ENCODE measurements at places on chromosomes 5 and 9.
A peak's percentile ranks its signal among the peaks of the same experiment; 100 is the strongest.

DNA sequence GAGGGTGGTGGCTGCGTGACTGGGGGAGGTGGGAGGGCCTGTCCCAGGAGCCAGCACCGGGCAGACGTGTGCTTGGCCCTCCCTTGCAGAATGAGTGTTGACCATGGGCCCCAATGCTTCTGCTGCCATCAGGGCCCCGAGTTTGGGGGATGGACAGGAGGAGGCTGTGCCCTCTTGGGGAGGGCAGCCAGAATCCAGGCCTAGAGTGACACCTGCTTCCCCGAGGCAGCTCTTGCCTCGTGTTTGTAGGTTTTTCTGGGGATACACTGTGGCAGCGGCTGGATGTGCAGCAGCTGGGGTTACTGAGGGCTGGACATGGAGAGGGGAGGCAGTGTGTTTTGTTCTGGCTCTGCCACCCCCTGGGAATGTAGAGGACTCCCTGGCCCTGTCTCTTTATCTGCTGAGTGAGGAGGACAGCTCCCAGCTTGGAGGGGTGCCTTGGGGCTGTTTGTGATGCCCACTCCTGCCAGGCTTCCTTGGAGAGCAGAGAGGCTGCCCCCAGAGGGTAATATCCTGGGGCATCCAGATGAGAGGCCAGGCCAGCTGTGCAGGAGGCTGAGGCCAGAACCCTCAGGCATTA is 22.7 kb downstream of the WNK2 start:
- no peak for DNase-seq

DNA sequence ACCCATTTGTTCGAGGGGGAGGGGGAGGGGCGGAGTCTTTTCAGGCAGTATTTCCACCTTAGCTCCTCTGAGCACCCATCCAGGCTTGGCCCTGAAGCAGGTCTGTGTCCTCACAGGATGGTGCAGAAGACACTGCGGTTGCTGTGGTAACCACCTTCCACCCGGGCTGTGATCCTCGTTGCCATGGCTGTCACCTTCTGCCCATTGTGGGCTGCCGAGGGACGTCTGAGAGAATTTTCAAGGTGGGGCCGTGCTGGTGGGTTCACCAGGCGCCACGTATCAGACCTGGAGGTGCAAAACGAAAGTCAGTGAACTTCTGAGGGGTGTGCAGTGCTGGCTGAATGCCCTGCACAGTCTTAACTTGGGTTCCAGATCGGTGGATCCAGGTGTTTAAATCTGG is 26.7 kb downstream of the POLR1E start:
- peak; percentile 25 for DNase-seq

DNA sequence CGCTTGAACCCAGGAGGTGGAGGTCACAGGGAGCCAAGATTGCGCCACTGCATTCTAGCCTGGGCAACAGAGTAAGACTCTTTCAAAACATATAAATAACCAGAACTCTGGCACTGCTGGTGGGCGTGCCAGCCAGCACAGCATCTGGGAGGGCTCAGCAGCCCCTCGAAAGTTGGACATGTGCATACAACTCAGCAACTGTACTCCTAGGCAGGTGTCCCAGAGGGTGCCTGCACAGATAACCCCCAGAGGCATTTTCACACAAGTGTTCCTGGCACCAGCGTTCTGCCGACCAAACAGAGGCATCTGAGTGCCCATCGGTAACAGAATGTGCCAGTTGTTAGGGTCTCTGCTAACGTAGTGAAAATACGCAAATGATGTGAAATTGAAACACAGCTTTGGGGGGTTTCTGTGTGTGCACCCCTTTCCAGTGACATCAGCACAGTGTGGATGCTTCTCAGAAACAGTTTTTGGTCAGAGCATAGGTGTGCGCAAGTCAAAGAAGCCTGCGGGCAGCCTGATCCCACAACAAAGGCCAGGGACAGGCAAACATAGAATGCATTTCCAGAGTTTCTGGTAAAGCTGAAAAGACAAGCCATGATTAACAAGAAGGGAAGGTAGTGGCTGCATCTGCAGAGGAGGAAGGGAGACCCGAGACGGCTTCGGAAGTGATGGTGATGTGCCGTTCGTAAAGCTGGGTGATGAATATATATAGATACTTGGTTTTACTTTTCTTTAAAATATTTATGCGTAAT is 190.2 kb downstream of the CACNA1B start:
- DNase-seq: no peak

- no peak for DNase-seq
Observed at GRCh38 chr9:131656356-131657036, 83.4 kb downstream of the RAPGEF1 start.

DNA sequence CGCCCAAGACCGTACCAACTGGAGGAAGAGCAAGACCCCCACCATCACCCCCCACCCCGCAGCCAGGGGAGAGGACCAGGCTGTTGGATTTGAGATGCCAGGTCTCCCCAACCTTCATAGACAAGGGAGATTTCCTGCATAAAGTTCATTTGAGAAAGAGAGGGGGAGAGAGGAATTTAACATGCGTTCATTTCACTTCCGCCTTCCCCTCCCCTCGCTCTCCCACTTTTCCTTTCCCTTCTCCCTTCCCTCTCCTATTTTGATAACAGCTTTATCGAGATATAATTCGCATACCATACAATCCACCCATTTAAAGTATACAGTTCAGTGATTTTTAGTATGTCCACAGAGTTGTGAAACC is 4.2 kb upstream of the NKX2-5 start:
- DNase-seq: peak; percentile 24

GRCh38 chr5:135045488-135045887 is 11.5 kb upstream of the PITX1 start:
- DNase-seq: no peak

DNA sequence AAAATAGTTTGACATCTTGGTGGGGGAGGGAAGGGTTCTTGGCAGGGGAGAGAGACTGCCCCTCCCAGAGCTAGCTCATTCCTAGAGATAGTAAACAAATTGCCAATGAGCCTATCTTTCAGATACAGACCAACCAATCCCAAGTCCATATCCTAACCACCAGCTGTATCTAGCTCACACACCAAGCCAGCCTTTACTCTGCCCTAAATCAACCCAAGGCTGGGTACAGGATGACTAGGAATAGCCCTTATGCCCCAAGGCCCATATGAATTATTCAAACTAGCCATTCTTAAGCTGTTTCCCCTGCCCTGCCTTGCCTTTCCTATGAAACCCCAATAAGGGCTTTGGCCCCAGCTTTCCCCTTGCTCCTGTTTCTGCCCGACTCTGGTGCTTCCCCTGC is 281.3 kb upstream of the PANK3 start:
- DNase-seq: peak; percentile 47

GRCh38 chr9:113368982-113369854 is 7.6 kb downstream of the HDHD3 start:
- DNase-seq: no peak

DNA sequence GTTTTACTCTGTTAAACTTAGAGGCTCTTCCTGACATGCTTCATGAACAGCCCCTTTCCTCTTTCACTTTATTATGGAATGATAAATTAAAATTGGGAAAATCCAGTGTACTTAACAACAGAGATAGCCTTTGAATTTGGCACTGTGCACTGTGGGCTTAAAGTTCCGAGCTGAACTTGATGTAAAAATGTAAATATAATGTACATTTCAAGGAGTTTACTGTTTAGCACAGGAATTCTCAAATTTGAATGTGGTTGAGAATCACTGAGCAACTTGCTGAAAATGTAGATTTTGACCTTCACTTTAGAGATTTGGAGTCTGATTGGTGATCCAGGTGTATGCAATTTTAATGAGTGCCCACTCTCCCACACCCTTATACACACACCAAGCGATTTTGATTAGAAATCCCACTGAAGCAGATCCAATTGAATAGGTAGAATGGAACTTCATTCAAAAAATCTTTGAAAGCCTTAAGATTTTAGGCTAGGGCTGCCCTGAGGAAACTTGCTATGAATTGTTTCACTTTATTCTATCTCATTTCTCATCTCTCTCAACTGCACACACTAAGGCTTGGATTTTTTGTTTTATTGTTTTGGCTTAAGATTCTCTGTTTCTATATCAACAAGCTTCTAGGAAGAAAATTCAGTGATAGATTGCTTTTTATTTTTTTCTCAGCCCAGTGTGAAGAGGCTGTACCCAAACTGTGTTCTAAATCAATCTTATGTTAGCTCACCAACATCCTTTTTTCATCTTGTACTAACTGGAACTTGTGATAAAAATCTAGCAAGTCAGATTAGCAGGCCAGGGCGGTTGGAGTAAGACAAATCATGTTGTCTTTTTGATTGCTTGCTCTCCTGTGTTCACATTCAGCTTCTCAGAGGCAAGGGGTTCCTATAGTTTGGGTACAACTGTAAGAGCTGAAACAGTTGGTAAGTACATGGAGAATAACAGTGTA is 22.9 kb downstream of the NUDT12 start:
- no peak for DNase-seq

DNA sequence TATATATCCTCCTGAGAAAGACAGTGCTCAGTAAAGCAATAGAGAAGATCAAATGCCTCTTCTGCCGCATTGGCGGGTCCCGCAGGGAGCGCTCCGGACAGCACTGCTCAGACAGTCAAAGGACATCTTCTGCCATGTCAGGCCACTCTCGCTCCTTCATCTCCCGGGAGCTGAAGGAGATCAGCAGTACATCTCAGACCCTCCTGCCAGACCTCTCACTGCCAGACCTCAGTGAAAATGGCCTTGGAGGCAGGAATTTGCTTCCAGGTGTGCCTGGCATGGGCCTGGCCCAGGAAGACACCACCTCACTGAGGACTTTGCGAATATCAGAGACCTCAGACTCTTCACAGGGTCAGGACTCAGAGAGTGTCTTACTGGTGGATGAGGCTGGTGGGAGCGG is 12.2 kb downstream of the PTGER4 start:
- DNase-seq: no peak

GRCh38 chr5:108720391-108720790 is 27.3 kb upstream of the FER start:
- no peak for DNase-seq

GRCh38 chr9:85444243-85444642 is 297.5 kb downstream of the AGTPBP1 start:
- no peak for DNase-seq

- no peak for DNase-seq
Observed at GRCh38 chr9:131969469-131969989, 110.1 kb downstream of the MED27 start.

DNA sequence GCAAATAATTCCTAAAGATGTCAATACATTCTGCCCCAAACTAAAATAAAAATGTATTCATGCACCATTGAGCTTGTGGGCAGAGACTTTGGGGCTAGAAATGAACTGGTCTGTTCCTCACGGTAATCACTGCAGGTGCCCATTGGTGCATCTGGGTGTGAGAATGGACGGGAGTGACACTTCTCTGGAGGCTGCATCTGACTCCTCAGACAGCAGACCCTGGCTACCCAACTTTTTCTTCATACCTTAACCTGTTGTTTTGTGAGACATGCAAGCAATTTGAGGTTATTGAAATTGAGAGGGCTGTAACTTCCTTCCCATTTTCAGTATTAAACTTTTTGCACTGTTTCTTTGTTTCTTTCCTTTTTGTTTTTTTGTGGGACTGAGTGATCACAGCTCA is 333.4 kb downstream of the ICE1 start:
- no peak for DNase-seq

GRCh38 chr5:135743705-135744411 is 90.6 kb upstream of the SLC25A48 start:
- DNase-seq: peak; percentile 62

Measured in mesendoderm (in vitro differentiated cells).